GM23248 (cell line): ENCODE measurements at places on chromosomes 3 and 15. TPM values are rescaled to one million over a fixed set of nuclear protein-coding genes. Genes with fewer than 3 reads are reported as not detected.

DNA sequence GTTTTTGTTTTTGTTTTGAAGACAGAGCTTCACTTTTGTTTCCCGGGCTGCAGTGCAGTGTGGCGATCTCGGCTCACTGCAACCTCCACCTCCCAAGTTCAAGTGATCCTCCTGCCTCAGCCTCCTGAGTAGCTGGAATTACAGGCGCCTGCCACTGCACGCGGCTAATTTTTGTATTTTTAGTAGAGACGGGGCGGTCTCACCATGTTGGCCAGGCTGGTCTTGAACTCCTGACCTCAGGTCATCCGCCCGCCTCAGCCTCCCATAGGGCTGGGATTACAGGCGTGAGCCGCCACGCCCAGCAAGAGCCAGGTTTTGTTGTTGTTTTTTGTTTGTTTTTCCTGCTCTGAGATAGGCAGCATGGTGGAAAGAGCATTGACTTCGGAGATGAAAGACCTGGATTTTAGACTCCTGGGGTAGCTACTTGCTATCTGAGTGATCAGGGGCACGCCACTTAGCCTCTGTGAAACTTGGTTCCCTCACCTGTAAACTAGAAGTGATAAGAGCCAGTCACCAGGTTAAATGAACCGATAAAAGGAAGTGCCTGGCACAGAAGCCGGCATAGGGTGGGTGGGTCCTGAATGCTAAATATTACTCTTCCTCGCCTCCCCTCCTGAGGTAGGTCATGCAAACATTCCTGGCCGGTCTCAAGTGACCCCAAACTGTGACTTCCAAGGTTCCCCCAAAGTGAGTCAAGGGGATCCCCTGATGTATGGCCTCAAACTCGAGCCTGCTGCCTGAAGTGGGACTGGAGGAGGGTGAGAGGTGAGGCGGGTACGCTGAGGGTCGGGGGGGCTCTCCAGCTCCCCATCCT is 62.9 kb upstream of the MCF2L2 start:
- no peak for DNase-seq

- DNase-seq = no peak
Observed at GRCh38 chr3:158355623-158356588, 215.1 kb upstream of the MLF1 start.

GRCh38 chr3:142646020-142646785 is 50.0 kb downstream of the PLS1 start:
- DNase-seq = no peak

GRCh38 chr3:147412261-147412916 is 3.2 kb downstream of the ZIC1 start:
- DNase-seq = no peak

DNA sequence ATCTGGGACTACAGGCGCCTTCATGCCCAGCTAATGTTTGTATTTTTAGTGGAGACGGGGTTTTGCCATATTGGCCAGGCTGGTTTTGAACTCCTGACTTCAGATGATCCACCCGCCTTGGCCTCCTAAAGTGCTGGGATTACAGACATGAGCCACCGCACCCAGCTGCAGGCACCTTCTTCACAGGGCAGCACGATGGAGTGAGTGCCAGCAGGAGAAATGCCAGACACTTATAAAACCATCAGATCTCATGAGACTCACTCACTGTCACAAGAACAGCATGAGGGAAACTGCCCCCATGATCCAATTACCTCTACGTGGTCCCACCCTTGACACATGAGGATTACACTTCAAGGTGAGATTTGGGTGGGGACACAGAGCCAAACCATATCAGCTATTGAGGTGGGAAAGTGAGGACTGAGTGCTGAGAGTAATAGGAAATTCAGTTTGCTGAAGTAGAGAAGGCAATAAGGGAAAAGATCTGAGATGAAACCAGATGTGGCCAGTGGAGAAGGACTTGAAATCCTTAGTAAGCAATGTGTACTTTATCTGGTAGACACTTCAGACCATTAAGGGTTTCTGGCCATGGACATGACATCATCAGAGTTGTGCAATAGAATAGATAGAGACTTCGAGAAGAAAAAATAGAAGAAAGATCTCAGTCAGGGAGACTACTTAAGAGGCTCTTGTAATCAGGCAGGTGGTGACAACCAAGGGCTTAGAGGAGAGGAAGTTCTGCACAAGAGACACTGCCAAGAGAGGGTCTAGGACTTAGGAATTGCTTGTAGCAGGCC is 18.1 kb upstream of the ATP13A5 start:
- DNase-seq = peak; percentile 8

DNA sequence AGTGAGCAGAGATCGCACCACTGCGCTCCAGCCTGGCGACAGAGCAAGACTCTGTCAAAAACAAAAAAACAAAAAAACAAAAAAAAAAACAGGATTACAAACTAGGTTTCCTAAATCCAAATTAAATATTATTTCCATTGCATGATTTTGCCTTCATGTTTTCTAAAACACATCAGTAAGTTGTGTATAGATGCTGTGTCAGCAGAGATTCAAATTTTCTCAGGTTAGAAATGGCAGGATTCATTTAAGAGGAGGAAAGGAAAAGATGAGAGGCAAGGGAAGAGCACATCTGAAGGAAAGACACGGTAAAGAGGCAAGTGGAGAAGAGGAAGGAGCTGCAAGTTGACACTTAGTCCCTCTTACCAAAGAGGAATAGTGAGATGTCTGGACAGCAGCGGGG is 51.8 kb upstream of the PPARG start:
- DNase-seq = no peak

GRCh38 chr3:13120289-13120927 is 47.2 kb upstream of the IQSEC1 start:
- no peak for DNase-seq

DNA sequence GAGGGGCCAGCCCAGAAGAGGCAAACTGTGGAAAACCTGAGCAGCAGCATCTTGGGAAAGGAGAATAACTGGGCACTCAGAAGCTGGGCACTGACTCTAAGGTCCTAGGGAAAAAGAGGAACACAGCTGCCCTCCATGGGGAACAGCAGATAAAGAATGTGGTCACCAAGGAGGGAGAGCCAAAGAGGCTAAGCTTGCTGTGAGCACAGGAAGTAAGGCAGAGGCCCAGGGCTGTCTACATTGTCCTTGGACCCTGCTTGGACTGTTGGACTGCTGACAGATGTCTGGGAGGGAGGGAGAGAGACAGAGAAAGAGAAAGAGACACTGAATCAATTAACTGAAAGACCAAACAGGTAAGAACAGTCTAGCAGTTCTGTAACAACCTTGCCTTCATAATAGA is 4.5 kb upstream of the MNS1 start:
- no peak for DNase-seq

DNA sequence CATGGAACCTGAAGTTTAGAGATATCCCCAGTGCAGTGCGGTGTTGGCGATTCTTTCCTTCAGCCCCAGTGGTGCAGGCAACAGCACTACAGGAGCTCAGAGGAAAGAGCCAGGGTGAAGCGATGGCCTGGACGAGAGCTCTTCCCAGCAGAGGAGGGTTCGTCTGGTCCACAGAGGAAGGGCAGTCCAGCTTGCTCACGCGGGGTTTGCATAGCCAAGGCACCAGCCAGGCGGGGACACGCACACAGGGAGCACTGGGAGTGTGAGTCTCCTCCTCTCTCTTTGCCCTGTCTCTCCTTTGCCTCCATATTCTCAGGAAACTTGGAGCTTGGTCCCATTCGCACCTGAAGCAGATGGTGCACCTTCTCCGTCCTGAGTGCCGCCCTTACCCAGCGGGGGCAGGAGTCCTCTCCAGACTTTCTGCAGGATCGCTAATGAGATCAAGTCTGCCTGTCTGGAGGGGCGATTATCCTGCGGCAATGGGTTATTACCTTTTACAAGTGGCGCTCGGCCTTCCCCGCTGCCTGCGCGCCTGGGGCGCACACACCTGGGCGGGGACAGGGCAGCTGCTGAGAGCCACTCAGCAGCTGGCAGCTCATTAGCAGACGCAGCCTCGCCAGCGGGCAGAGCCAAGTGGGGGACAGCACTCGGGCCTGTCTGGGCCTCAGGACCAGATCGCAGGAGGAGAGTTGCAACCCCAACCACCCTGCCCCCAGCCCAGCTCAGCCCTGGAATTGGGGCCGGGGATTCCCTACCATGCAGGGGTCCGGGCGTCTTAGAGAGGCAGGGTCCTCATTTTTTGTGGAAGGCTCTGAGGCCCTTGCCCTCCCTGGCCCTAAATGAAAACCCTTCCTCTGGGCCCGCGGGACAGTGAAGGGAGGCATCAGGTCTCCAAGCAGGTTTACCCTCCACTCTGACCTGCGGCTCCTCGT is 119.0 kb upstream of the MEF2A start:
- no peak for DNase-seq

DNA sequence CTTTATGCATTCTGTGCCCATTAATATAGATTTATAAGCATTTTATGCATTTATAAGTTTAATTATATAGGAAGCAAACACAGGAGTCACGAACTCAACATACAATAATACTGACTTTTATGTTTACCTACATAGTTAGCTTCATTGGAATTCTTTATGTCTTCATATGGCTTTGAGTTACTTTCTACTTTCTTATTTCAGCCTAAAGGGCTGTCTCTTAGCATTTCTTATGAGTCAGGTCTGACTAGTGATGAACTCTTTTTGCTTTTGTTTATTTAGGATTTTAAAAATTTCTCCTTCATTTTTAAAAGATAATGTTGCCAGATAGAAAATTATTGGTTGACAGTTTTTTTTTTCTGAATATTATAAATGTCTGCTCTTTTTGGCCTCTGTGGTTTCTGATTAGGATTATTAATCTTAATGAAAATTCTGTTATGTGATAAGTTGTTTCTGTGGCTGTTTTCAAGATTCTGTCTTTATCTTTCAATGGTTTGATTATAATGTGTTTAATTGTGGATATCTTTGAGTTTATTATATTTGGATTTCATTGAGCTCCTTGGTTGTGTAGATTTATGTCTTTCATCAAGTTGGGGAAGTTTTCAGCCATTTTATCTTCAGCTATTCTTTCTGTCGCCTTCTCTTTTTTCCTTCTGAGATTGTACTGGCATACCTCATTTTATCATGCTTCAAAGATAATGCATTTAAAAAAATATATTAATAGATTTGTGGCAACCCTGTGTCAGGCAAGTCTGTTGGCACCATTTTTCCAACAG is 54.3 kb downstream of the ATP2C1 start:
- DNase-seq = peak; percentile 28

- peak; percentile 94 for DNase-seq
Observed at GRCh38 chr3:128112357-128112968, 11.1 kb downstream of the RUVBL1 start.

- peak; percentile 13 for DNase-seq
Observed at GRCh38 chr3:50355829-50356552, 3.3 kb downstream of the TMEM115 start.

Gene GOLGA6L10
- under 0.01 and 0.25 TPM in 2 replicates for total RNA-seq

DNA sequence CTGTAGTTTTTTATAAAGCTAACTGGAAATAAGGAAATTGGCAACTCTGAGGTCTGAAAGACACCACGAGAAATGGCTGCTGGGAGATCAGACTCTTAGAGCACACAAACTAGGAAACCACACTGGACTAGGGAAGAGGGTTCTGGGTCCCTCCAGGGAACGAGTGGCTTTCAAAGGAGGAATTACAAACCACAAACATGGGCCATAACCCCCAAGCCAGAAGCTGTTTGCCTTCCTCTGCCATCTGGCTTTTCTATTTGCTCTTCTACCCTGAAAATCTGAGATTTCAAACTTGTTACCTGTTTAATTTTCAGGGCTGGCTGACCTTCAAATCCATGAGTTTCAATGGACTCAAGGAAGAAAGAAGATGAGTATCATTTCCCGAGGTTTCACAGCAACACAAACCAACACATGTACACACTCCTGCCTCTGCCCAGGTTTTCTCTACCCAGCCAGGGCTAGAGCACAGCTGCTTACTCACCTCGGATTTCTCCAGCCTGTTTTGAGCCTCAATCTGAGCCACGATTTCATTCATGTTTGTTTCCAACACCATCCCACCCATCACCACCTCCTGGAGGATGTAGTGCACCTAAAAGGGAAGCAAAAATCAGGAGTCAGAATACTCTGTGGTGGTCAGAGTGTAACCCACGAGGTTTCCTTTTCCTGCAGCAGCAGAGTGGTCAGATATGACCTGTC is 22.6 kb upstream of the ANPEP start:
- peak; percentile 86 for DNase-seq

GRCh38 chr3:16350597-16351318 is 85.7 kb downstream of the OXNAD1 start:
- peak; percentile 74 for DNase-seq

Gene PLCL2
- total RNA-seq = 3.7 and 5.1 TPM in 2 replicates

DNA sequence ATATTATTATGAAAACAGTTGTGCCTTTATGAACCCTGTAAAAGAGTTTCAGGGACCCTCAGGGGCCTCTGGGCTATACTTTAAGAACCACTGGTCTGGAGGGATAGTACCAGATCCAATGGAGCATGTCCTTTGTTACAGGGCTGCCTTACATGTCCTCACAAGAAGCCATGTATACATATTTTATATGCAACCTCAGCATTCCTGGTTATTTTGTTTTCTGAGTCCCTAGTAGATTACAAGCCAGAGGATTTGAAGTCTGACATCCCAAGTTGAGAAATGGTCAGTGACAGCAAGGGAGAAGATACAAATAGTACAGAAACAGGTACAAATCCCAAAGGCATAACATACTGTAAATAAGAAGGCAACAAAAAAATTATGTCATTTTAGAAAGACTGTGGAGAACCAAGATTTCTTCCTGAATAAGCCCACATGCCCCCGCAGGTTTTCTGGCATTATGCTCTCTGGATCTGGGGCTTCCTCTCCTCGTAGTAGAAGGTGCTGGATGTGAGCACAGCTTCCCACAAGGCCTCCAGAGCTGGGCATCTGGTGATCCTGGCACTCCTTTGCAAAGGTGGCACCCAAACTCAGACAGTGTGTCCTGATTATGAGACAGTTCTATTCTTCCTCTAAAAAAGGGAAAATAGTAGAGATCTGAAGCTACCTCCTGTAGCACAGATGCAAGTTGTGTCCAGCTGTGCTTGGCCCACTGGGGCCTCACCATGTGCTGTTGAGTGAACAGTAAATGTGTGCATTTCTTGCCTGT is 114.0 kb downstream of the NR1D2 start:
- DNase-seq = no peak

Gene CHRM5
- total RNA-seq = 0.43 TPM in 1 of 2 replicates, not detected in the other

- DNase-seq = peak; percentile 55
Observed at GRCh38 chr3:8768364-8769087, 887 bp downstream of the OXTR start.

GRCh38 chr3:167198949-167199600 is 181.0 kb downstream of the ZBBX start:
- DNase-seq = no peak

DNA sequence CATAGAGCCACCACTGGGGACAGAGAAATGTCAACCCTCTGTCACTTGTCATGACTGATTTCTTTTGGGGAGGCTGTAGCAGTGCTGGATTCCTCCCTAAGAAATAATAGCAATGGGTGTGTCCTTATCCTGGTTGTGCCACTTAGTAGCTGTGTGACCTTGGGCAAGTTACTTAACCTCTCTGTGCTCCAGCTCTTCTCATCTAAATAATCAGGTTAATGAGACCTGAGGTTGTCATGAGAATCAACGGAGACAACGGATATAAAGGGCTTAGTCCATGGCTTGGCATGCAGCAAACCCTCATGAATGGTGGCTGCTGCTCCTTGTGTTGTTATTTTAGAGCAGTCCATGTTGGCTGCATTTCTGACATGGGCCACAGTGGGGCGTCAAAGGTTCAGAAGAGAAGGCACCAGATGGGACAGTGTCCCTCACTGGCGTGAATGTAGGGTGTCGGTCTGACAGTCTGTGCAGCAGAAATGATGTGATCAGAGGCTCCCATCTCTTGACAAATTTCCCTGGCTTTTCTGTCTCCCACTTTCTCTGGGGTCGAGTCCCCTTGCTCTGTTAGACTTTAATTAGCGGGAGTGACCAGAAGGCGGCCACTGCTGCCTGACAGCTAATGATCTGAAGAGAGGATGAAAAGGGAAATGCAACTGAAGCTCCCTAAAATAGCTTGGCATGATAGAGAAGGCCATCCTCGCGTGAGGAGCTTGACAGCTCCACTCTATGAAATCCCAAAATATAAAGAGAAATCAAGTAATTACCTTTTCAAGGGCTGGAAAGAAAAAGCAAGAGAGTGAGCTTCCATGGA is 209.4 kb downstream of the CADPS start:
- peak; percentile 79 for DNase-seq
